ENCODE measurements at places on chromosomes 1 and 21.
A peak's percentile ranks its signal among the peaks of the same experiment; 100 is the strongest.

DNA sequence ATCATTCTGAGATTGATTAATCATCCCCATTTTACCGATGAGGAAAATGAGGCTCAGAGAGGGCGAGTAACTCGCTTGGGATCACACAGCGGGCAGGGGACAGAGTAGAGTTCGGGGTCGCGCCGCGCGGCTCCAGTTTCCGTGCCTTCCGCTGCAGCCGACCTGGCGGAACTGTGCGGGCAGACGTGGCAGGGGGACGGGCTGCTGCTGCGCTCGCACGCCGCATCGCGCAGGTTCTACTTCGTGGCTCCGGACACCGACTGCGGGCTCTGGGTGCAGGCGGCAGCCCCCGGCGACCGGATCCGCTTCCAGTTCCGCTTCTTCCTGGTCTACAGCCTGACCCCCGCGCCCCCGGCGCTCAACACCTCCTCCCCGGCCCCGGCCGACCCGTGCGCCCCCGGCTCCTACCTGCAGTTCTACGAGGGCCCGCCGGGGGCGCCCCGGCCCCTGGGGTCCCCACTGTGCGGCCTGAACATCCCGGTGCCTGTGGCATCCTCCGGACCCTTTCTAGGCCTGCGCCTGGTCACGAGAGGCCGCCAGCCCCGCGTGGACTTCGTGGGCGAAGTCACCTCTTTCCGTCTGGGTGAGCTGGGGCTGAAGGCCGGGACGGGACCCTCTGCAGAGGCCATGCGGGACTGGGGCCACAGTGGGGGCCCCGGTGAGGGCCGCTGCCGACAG, 2.3 kb downstream of the LDLRAD2 start:
- DNase-seq = peak; percentile 64

DNA sequence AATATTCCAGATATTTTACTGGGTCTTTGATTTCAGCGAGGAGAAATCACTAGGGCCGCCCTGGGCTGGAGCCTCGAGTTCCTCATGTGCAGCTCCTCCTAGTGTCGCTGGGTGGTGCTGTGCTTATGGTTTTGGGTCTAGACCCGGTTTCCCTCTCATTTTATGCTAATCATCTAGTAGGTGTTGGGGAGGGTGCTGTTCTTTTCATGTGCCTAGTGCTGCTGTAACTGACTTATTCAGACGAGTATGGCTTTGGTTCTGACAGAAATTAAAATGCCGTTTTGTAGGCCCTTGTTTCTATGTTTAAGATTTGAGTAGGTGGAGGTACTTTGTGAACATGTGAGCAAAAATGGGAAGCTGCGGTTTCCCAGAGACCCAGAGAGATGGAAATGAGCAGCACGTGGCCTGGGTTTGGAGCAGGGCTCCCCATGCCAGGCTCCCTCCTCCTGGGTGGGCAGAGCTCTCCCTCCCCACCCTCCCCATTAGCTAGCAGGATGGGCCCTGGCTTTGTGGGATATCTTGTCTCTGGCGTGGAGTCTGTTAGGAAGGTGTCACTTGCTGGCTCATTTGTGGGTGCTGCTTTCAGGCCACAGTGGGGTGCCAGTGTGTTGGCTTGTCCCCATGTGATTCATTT, 74.0 kb upstream of the GPR88 start:
- DNase-seq = peak; percentile 69

- no peak for DNase-seq
Measured at GRCh38 chr1:15932612-15933011, 43.3 kb downstream of the ZBTB17 start.

GRCh38 chr1:6614019-6614928, 743 bp downstream of the PHF13 start:
- DNase-seq = peak; percentile 63

DNA sequence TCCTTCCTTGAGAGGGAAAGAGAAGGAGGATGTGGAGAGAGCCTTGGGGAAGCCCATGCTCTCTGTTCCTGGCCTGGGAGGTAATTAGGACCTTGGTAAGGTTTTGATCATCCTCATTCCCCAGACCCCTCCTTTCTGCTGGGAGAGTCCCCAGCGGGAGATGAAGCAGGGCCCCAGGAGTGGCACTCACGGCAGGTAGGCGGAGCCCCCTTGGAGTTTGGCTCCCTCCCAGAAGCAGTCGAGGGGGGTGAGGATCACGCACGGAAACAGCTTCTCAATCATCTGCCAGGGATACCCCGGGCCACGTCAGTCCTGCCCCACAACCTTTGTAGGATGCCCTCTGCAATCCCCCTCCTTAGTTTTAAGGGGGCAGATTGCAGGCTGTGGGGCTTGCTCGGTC, 11.5 kb downstream of the PTCH2 start:
- no peak for DNase-seq

- no peak for DNase-seq
Measured at GRCh38 chr1:246420300-246420699, 86.8 kb downstream of the SMYD3 start.

DNA sequence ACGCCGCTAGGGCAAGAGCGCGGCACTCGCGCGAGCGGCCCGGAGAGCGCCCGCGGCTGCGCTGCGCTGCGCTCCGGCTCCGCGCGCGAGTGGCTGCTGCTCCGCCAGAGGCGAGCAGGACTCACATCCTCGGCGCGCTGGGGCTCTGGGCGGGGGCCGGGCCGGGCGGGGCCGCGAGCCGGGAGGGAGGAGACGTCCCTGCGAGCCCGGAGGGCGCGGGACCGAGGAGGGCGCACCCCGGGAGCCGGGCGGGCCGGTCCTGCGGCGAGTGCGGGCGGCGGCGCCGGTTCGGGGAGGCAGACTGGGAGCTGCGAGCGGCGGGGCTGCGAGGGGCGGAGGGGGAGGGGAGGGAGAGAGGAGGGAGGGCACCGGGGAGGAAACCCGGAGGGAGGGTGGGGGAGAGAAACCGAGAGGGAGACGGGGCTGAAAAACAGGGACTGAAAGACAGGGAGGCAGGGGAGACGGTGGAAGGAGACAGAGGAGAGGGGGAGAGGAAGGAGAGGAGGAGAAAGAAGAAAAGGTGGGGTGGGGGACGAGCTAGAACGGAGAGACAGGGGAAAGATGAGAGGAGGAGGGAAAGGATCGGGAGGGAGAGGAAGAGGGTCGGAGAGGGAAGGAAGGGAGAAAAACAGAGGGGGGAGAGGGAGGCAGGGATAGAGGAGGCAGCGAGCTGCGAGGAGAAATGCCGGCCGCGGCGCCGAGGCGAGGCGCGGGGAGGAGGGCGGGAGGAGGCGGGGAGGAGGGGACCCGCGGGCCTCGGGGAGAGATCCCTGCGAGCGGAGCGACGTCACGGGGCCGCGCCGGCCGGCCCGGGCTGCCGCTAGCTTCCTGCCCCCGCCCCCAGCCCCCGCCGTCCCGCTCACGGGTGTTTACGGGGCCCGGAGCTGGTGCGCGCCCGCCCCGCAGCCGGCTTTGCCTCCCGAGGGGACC, at the start of gene CAMK2N1:
CAMK2N1 (minus strand) TSS at position 684 of the 930 bp plus-strand sequence. CDS start 831 bp downstream, outside the sequence.
- DNase-seq = peak; percentile 60

DNA sequence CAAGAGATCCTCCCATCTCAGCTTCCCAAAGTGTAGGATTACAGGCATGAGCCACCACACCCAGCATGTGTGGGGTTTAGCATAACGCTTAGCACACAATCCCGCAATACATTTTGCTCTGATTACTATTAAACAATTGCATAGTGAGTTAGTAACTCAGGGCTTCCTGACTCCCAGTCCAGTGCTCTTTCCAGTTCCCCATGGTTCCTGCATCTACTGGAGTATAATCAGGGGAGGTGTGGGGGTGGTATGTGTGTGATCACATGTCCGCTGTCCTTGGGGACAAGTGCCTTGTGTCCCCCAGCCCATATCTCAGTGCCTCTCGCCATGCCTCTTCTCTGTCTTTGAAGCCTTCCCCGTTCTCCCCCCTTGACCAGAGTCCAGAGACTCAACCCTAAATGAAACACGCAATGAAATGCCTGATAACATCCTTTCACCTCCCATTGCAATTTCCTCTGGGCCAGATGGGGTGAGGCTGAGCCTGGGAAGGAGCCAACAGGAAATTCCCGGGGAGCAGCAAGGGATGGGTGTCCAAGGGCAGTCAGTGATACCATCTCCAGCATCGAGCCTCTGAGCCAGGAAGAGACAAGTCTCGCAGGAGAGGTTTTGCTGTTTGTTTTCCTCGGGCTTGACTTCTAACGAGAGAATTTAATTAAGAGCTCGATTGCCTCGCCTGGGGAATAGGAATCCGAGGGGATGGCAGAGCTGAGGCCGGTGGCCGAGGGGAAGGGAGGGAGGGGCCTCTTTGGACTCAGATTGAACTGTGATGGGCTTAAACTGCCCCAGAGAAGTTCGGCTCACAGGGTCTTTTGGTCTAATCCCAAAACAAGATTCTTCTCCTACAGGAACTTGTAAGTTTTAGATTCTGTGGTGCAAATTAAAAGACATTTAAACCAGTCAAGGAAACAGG, 7.7 kb upstream of the HTR1D start:
- no peak for DNase-seq

- DNase-seq = no peak
Measured at GRCh38 chr1:206128196-206128595, 11.0 kb upstream of the AVPR1B start.

DNA sequence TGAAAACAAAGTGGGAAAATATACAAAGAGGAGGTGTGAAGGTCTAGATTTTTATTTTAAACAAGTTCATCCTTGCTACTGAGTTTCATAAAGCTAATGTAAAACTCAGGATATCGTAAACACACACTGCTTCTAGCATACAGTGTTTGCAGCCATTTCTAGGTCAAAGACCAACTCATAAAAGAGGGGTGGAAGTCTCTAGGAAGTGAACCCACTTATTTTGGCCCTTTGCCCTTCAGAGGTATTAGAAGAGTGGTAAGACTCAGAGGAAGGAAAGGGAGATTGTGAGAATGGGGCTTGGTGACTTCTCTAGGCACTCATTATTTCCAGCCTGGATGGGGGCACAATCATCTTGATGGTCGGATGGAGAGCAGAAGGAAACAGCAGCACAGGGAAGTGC, 91.2 kb downstream of the TNFSF18 start:
- no peak for DNase-seq

GRCh38 chr1:151511636-151512215, 539 bp downstream of the CGN start:
- peak; percentile 48 for DNase-seq

DNA sequence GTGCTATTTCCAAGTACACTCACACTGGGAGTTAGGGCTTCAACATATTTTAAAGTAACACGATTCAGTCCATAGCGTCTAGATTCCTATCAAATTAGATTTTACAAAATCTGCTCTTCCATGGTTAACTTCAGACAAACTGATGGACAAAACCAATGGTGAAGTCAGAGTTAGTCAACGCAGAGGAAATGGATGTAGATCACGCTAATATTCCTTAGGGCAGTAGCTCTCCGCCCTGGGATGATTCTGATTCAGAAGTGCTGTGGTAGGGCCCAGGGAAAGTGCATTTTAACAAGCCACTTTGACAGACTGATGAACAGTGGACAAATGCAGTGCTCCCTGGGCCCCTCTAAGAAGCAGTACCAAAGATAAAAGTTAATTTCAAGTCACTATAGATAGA, 83.2 kb downstream of the HIVEP3 start:
- DNase-seq = no peak
